ENCODE measurements at places on chromosomes 5 and 9.

DNA sequence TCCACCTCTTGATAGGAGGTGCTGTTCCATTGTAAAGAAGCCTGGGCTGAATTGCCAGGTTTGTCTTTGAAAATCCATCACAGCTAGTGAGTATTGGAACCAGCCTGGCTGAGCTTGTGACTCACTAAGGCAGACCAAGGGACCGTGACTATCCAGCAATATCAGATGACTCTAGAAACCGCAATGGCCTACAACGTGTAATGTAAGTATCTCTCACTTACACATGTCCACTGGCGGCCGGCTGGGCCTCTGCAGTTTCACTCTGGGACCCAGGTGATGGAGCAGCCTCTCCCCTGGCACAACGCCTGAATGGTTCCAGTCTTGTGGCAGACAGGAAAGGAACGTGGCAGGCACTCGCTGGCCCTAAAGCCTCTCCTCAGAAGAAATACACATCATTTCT is 3.1 kb upstream of the HRH2 start:
- no peak for DNase-seq

- DNase-seq = no peak
Measured at GRCh38 chr5:73387601-73388305, 60.8 kb downstream of the FOXD1 start.

- peak; percentile 77 for DNase-seq
Measured at GRCh38 chr5:76256116-76256889, 146.8 kb upstream of the IQGAP2 start.

DNA sequence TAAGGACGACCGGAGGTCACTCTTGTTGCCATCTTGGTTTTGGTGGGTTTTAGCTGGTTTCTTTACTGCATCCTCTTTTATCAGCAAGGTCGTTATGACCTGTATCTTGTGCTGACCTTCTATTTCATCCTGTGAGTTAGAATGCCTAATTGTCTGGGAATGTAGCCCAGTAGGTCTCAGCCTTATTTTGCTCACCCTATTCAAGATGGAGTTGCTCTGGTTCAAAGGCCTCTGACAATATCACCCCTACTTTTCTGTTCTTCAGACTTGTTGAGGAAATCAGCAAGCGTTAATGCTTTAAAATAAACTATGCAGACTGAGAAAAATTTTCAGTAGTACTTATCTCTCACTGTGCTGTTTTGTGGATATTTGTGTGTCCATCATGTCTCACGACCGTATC is 92.6 kb downstream of the MTRR start:
- DNase-seq = no peak

- no peak for DNase-seq
Measured at GRCh38 chr9:33686942-33687341, 108.4 kb upstream of the PRSS3 start.

- peak; percentile 48 for DNase-seq
Measured at GRCh38 chr5:168359820-168360460, 68.5 kb downstream of the WWC1 start.

- peak; percentile 78 for DNase-seq
Measured at GRCh38 chr5:116361171-116361967, 213.3 kb downstream of the SEMA6A start.

GRCh38 chr5:143721925-143722324 is 90.0 kb upstream of the HMHB1 start:
- no peak for DNase-seq

GRCh38 chr5:172782169-172783039 is 11.4 kb upstream of the DUSP1 start:
- DNase-seq = no peak

DNA sequence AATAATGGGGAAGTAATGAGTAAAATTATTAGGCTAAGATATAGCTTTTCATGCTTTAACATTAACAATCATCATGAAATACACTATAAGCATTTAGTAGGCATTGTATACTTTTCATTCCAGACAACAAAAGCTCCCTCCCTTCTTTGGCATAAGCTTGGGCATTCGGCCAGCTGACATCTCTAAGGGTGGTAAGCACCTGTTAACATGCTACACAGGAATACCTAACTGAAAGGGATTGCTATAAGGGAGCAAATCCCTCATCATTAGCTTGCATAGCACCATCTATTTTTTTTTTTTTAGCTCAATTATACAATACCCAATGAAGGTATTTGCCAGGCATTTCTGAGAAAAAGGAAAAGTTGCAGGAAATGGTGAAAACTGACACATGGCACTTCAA is 16.6 kb downstream of the STRBP start:
- DNase-seq = no peak

GRCh38 chr9:129352146-129352865 is 174.2 kb upstream of the IER5L start:
- DNase-seq = no peak

- no peak for DNase-seq
Measured at GRCh38 chr9:133121915-133122550, 993 bp upstream of the RALGDS start.

DNA sequence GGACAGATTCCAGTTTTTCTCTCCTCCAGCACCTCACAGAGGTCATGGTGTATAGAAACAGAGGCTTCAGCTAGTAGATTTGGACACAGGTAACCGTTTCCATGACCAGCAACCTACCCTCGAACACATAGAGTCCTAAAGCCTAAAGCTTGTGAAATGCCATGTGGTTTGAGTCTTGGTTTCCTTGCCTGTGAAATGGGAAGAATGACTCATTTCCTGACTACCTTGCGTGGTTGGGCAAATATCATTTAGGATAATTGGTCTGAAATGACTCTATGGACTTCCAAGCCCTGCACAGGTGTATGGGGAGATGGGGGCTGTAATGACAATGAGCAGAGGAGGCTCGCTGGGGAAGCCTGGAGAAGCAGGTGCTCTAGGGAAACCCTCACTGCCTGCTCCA is 134.6 kb downstream of the TTLL11 start:
- DNase-seq = no peak

DNA sequence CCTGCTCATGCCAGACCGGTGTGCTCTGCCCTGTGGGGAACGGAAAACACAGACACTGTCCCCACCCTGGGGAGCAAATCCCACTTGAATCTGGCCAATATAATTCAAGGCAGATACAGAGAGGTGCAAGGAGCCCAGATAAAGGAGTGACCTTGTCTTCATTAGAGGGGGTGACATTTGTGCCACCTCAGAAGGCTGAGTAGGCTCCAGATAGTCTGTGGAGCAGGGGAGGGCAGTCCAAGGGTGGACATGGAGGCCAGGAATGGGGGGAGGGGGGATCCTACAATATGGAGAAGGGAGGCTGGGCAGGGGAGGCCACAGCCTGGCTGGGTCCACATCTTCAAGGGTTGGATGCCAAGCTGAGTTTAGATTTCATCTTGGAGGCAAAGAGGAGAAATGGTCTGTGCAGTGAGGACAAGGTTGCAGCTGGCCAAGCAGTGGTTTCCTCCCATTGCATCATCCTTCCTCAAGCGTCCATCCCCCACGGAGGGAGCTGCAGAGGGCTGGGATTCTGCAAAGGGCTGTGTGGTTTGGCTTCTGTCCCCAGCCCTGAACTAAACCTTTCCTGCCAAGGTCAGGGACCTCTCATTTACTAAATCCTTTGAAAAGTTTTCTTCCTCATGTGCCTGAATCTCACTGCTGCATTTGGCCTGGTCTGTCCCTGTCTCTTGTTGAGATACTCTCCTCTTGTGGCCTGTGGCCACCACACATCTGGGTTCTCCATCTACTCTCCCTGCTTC is 60.1 kb downstream of the GALNT12 start:
- no peak for DNase-seq

GRCh38 chr5:127038550-127038949 is 8.2 kb upstream of the MARCHF3 start:
- DNase-seq = no peak

GRCh38 chr5:115455301-115455707 is 89.3 kb downstream of the FEM1C start:
- no peak for DNase-seq

GRCh38 chr9:31136524-31136923 is 1247.9 kb upstream of the ACO1 start:
- DNase-seq = no peak

DNA sequence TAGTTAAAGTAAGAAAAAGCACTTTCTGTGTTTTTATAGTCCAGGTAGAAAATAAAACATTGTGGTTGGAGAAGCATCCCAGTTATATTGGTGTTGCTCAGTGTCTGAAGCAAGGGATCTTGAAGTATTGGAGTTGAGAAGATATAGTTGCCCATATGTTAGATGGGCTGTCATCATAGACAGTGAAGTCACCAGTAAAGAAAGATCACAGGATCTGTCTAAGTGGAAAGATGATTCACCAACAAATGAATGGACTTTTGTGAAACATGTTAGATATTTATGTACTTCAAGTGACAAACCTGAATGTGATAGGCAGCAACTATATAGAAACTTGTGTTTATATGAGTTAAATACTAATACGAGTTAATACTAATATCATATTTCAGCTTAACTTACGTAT is 11.7 kb downstream of the OGN start:
- no peak for DNase-seq

DNA sequence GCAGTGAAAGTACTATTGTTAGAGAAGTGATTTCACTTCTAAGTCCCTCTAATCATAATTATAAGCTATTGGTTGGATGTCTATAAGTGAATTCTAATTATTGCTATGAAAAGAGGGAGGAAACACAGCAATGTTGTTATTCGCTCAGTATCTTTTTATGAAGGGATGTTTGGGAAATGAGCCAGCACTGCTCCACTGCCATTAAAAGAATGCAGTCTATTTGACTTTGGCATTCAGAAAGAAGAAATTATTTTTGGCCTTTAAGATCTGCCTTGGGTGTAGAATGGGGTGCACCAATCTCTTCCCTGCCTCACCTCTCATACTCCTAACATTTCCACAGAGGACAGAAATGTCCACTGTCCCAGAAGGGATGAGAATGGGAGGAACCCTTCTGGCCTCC is 332.0 kb downstream of the SPATA31D1 start:
- DNase-seq = no peak

- DNase-seq = no peak
Measured at GRCh38 chr5:25091921-25092320, 447.1 kb upstream of the CDH10 start.

- no peak for DNase-seq
Measured at GRCh38 chr5:52920929-52921328, 68.2 kb upstream of the ITGA2 start.

DNA sequence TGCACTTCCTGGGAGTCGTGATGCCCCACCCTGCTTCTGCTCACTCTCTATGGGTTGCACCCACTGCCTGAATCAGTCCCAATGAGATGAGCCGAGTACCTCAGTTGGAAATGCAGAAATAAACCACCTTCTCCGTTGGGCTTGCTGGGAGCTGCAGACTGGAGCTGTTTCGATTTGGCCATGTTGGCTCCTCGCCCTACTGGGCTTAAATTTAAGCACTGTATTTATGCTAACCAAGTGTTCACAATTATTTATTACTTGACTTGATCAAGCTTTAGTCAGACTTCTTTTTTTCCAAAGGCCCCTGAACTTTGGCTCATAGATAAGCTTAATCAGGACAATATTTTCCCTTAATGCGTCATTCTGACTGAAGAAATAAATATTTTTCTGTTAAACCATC is 1072.4 kb upstream of the CDH9 start:
- no peak for DNase-seq

DNA sequence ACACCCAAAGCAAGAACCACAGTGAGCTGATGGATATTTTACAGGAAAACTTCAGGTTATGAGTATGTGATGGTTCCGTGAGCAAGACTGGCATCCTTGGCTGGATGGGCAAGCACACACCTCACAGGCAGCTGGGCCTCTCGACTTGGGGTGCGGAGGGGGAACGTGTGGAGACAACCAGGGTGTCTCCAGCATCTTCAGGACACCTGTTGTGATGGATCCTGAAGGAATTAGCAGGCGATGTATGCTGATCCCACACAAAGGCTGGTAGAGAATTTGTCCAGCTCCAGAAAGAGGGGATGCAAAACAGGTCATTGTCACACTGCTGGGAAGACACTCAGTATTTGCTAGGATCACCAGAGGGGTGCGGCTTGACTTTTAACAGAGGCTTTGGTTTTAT is 42.7 kb downstream of the SECISBP2 start:
- DNase-seq = no peak

DNA sequence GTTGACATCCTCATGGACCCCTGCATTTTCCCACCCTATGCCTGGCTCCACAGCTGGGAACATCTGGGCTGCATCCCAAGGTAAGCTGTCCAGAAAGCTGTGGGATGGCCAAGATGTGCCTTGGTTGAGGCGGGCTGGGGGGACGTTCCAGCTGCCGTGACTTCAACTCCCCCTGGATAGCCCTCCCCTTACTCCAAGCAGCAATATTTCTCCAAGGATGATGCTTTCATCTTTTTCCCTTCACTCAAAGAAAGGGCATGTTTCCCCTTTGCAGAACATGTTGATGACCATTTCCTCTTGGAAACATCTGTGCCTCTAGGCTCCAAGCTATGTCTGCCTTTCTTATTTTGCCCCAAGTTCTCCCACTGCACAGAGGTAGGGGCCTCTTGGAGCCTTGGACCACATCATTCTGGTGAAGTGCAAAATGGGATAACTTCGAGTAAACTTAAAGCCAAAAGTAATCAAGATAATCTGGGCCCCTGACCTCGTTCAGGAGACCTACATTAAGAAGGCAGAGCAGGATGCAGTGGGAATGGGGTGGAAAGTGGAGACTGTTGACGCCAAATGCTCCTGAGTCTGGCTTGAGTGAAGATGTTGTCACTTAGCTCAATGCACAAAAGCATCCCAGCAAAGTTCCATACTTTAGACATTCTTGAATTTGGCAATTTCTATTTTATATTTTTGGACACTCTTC is 175.2 kb downstream of the GAS1 start:
- DNase-seq = no peak

DNA sequence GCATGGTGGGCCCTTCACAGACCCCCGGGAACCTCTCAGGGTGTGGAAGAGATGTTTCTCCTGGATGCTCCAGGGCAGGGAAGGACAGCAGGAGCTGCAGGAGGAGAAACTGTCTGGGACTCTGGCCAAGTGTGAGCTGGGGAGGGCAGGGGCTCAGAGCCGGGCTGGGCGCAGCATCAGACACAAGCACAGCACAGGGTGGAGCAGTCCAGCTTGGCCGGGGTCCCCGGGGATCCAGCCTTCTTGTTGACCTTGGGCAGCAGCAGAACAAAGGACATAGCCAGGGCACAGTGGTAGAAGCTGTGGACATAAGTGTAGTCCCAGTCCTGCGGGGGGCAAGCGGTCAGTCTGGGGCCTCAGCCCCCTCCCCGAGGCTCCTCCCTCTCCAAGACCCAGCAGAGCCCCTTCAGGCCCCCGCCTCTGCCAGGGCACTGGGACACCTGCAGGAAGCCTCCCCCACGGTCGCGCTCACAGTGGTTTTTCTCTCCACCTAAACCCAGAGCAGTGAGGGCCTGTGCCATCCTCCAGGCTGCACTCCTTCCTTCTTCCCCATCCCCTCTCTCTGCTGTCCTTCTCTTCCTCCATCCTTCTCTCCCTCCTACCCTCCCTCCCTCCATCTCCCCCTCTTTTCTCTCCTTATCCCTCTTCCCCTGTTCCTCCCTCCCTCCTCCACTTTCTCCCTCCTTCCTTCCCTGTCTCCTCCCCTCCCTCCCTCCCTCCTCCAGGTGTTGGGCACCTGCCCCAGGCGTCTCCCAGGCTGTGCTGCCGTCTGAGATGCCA is 10.1 kb downstream of the MYMK start:
- no peak for DNase-seq

DNA sequence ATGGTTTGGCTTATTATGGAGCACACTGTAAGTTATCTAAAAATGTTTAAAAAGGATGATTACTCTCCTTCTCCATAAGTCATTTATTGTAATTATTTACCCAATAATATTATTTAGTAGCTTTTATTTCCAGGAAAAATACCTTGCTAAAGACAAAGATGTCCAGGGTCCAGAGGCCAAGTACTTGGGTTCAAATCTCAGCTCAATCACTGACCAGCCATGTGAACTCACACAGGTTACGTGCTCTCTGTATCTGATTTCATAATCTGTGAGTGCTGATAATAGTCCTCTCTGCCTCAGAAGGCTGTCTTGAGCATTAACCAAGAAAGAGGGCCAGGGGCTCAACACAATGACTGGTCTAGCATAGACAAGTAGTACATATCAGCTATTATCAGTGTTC is 27.0 kb downstream of the ALDH1A1 start:
- DNase-seq = no peak
